Stimulated activated CD4-positive, alpha-beta T cell treated with anti-CD3 and anti-CD28 coated beads, Interleukin-12 subunit alpha, Interleukin-12 subunit beta, amount 100 ng/mL, for 4 hours (primary cell): ENCODE measurements at places on chromosomes 2 and 18.

- DNase-seq: no peak
Observed at GRCh38 chr2:866009-866680, 84.5 kb upstream of the SNTG2 start.

DNA sequence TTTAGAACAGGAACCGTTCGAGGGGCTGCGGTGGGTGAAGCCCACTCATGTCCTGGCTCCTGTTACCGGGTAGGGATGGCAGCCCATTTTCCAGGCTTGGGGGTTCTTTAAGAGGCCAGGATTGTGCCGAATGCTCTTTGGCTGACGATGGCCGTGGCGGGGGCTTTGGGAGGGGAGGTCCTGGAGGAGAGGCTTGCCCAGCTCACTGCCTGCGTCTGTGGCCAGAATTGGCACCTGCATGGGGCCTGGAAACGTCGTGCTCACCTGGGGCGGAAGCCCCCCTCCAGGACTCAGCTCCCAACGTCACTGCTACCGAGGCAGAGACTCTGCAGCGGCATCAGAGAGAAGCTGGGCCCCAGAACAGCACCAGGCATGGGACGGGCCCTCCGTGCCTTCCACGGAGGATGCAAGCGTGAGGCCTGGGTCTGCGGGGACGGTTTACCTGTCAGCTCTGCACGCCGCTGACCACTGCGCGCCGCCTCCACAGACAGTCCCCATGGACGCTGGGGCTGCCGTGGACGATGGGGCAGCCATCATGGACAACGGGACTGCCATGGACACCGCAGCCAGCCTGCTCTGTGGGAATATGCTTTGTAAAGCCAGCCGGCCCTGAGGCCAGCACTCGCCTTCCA is 82.9 kb downstream of the NFATC1 start:
- no peak for DNase-seq

- no peak for DNase-seq
Observed at GRCh38 chr2:239166201-239166834, 234.5 kb downstream of the HDAC4 start.

DNA sequence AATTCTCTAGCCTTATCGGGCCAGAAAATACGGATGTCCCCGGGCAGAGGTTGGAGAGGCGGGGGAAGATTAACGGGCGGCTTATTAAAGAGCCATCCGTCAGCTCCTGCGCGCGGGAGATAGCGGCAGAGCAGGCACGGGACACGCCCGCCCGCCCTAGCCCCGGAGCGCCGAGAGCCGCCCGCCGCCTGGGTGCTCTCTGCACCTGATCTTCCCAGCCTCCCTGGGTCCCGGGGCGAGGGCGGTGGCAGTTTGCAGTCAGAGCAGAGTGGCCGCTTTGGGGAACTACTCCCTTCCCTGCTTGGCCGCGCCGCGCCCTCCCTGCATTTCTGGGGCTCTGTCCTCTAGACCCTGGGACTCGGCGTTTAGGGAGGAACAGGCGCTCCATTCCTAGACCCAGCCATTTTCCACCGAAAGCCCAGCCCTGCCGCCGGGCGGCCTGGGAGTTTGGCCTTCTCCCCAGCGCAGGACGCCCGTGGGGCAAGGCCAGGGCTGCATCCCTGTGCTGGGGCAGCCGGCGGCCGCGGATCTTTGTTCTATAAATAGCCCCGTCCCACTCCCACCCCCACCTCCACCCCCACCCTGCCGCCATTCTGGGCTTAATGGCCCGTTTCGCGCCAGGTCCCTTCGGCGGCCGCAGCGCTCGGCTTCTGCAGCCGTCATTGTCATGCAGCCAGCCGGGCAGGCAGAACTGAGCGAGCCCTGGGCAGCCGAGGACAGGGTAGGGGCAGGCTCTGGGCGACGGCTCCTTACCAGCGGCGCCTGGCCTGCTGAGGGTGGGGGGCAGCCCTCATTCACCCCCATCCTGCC is 6.6 kb downstream of the GAD1 start:
- peak; percentile 26 for DNase-seq

DNA sequence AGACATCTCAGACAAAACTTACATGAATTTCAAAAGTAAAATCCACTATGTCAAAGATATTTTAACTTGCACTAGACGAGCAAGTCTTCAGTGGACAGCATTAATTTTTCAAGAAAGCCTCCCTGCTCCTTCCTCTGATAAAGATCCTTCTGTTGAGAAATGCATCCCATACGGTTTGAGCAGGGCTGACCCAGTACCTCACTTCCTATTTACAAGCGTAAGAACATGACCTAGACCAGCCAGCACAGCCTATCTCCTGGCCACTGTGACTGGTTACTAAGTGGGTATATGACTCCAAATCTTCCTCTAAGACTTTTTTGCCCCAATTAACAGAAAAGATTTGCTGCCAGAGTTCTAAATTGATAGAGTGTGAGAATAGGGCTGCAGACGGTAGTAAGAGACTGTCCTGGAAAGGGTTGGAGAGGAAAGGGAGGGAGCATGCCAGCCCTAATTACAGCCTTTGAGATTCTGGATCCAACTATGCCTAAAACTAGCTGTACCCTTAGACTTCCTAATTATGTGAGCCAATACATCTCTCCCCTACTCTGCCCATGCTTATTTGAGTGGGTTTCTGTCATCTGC is 108.4 kb downstream of the PRELID3A start:
- DNase-seq: no peak

- DNase-seq: no peak
Observed at GRCh38 chr2:37026050-37026449, 58.1 kb downstream of the HEATR5B start.

DNA sequence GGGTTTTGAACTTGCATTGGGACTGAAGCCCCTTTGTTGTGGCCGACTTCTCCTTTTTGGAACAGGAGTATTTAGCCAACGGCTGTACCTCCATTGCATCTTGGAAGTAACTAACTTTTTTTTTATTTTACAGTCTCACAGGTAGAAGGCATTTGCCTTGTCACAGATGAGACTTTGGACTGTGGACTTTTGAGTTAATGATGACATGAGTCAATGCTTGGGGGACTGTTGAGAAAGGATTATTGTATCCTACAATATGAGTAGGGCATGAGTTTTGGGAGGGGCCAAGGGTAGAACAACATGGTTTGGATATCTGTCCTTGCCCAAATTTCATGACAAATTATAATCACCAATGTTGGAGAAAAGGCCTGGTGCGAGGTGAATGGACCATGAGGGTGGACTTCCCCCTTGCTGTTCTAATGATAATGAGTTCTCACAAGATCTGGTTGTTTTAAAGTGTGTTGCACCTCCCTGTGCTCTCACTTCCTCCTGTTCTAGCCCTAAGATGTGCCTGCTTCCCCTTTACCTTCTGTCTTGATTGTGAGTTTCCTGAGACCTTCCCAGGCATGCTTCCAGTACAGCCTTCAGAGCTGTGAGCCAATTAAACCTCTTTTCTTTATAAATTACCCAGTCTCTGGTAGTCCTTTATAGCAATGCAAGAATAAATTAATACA is 1269.4 kb upstream of the CHAC2 start:
- no peak for DNase-seq

GRCh38 chr18:56841836-56842235 is 190.7 kb downstream of the WDR7 start:
- no peak for DNase-seq

- DNase-seq: no peak
Observed at GRCh38 chr2:234967201-234967869, 15.5 kb downstream of the SH3BP4 start.

- no peak for DNase-seq
Observed at GRCh38 chr18:5463831-5464230, 80.0 kb downstream of the EPB41L3 start.

- DNase-seq: no peak
Observed at GRCh38 chr18:79195716-79196683, 126.8 kb downstream of the ATP9B start.

DNA sequence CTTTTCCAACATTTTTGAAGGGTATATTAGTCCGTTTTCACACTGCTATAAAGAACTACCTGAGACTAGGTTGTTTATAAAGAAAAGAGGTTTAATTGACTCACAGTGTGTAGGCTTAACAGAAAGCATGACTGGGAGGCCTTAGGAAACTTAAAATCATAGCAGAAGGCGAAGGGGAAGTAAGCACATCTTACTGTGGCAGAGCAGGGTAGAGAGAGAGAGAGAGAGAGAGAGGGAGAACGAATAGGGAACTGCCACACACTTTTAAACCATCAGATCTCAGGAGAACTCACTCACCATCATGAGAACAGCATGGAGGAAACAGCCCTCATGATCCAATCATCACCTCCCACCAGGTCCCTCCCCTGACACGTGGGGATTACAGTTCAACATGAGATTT is 420.3 kb downstream of the SOCS6 start:
- no peak for DNase-seq

DNA sequence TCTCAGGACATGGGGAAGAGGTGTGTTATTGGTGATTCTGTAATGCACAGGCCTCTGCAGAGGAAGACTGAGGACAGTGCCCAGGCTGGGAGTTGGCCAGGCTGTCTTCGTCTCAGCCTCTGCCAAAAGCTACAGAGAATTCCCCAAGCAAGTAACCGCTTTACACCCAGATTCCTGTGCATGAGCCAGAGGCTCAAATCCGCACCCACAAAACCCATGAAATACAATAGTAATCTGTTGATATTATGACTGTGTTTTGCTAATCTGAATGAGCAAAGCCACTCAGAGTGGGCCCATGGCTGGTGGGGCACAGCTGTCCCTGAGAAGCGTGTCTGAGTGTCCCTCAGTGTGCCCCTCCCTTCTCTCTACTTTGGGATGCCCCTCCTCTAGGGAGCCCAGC is 149.5 kb upstream of the PXDN start:
- no peak for DNase-seq

GRCh38 chr18:13191779-13192178 is 26.8 kb upstream of the LDLRAD4 start:
- DNase-seq: no peak

- DNase-seq: no peak
Observed at GRCh38 chr18:57267368-57267925, 84.9 kb upstream of the ST8SIA3 start.

- no peak for DNase-seq
Observed at GRCh38 chr2:75595541-75596395, 35.0 kb upstream of the EVA1A start.

GRCh38 chr2:95315801-95316411 is 18.8 kb downstream of the KCNIP3 start:
- DNase-seq: no peak

DNA sequence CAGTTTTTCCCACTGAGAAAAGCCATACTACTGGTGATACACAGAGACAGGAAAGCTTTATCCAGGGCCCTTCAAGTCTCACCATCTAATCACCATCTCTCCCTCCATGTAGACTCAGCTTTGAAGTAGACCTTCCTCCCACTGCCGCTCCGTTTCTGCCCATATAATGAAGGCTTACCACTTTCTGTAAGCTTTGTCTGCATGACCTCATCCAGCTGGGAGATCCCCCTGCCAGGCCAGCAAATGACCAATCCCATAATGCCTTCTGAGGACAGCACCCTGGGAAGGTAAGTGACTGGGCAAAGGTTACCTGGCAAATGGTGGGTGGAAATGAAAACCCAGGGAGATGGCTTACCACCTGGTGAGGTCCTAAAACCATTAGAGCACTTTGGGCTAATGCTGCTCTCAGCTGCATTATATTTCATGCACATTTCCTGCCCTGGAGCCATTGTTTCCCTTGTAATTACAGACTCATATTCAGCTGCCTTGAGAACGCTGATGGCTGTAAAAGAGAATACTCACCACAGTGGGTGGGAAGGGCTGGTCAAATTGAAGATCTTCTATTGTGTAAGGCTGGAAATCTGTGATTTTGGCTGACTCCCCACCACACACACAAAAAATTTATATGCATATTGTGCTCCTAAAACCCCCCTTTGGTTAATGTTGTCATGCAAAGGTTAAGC is 350.7 kb upstream of the SYT4 start:
- no peak for DNase-seq

- no peak for DNase-seq
Observed at GRCh38 chr2:241935774-241936173, 66.2 kb downstream of the RTP5 start.

GRCh38 chr2:118097657-118098056 is 9.4 kb downstream of the INSIG2 start:
- no peak for DNase-seq

DNA sequence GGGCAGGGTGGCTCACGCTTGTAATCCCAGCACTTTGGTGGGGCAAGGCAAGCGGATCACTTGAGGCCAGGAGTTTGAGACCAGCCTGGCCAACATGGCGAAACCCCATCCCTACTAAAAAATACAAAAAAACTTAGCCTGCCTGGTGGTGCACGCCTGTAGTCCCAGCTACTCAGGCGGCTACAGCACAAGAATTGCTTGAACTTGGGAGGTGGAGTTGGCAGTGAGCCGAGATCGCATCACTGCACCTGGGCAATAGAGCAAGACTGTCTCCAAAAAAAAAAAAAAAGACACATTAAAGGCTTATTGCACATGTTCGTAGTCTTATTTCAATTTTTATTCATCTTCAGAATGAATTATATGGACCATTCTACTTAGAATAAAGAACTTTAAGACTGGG is 110.2 kb downstream of the BMPR2 start:
- no peak for DNase-seq

GRCh38 chr2:137161250-137161649 is 395.9 kb downstream of the THSD7B start:
- DNase-seq: no peak

DNA sequence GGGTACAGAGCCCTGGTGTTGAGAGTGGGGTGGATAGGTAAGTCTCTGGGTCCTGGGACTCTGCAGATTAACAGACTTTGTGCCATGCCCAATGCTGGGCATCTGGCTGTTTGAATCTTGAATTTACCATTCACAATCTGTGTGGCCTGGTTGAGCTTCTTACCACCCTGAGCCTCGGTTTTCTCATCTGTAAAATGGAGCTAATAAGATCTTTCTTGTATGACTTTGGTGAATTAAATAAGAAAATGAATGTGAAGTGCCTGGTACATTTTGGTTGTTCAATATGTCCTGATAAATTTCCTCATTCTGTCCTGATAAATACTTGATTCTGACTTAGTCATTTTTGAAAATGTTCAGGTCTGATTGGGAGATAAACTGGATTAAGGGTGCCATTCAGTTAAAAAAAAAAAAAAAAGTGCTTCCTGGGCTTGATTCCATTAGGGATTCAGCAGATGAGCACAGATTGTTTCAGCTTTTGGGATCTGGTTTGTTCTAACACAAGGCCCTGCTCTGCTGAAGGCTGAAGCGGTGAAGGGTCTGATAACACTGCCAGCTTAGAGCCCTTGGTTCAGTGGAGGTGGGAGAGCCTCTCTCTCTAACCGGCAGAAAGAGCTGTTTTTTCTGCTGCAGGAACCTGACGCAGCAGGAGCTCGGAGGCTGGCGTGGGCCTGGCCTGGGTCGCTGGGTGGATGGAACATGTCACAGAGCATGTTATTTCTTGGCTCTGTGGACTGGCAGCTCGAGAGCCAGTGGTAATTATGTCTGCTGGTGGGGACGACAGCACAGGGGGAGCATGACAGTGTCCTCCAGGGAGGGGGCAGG is 84.5 kb upstream of the MCFD2 start:
- DNase-seq: no peak

- no peak for DNase-seq
Observed at GRCh38 chr2:102050854-102051391, 59.2 kb downstream of the IL1R2 start.

GRCh38 chr2:24315669-24316068 is 44.7 kb downstream of the ITSN2 start:
- DNase-seq: no peak

GRCh38 chr2:75497256-75497655 is 63.5 kb downstream of the EVA1A start:
- DNase-seq: no peak

- no peak for DNase-seq
Observed at GRCh38 chr2:160367887-160368286, 125.7 kb downstream of the RBMS1 start.
